AG08395 (cell line): ENCODE measurements at places on chromosomes 7 and 10.

- DNase-seq, result no peak
Measured at GRCh38 chr7:35556515-35557471, 138.1 kb downstream of the HERPUD2 start.

GRCh38 chr10:7667262-7668141 is 736 bp upstream of the ITIH5 start:
- no peak for DNase-seq

- no peak for DNase-seq
Measured at GRCh38 chr7:128071376-128071775, 40.1 kb upstream of the LRRC4 start.

DNA sequence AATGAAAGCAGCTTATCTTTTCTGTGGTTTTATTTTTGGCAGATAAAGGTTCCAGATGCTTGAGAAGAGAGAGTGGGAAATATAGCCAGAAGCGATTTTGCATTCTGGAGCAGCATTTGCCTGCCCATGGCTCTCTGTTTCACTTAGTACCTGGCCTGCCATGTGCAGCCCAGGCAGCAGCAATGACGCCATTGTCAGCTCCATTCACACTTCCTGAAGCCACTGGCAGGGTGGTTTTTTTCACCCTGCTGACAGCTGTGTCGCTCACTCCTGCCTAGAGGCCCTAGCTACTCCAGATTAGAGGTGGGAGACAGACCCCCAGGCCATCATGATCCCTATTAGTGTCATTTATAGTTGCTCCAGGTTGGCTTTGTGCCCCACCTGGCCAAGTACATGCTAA is 30.1 kb upstream of the NEUROD6 start:
- no peak for DNase-seq

DNA sequence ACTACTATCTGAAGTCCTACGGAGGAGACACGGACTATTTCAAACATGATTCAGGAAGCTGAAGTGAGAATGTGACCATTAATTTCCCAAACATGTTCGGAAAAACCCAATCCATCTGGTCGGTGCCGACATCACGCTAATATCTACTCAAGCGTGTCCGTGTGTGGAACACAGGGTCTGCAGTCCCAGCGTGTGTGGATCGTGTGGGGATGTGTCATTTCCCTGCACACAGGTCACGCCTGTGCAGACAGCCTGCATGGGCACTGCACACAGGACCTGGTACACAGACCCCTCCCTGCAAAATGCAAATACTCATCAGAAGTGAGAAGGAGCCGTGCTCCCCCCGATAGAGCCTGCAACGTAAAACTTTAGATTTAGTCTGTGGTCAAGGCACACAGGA is 57.8 kb downstream of the CARD11 start:
- DNase-seq, result no peak

- no peak for DNase-seq
Measured at GRCh38 chr7:150337179-150337578, 4.2 kb downstream of the RARRES2 start.

- no peak for DNase-seq
Measured at GRCh38 chr10:35442592-35442991, 106.3 kb downstream of the CCNY start.

- DNase-seq, result no peak
Measured at GRCh38 chr7:100477871-100478267, 1.1 kb downstream of the TSC22D4 start.

DNA sequence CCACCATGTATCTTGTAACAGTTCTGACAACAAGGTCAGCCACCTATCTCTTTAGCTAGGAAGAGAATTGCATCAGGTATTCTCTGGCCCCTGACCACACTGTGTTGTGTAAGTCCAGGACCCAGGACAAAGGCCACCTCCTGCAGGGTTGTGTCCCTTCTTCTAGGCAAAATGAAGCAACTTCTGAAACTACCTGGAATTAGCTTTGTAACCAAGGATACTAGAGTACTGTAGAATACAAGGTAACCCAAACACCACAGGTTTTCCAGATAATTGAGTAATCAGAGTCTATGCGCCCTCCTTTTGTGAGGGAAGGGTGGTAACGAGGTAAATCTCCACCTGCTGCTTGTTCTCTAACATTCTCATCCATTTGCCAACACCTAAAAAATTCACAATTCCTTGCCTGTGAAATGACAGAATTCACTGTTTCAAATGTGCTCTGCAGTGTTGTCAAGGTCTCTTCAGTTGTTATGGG is 51.7 kb downstream of the SGMS1 start:
- DNase-seq, result no peak

DNA sequence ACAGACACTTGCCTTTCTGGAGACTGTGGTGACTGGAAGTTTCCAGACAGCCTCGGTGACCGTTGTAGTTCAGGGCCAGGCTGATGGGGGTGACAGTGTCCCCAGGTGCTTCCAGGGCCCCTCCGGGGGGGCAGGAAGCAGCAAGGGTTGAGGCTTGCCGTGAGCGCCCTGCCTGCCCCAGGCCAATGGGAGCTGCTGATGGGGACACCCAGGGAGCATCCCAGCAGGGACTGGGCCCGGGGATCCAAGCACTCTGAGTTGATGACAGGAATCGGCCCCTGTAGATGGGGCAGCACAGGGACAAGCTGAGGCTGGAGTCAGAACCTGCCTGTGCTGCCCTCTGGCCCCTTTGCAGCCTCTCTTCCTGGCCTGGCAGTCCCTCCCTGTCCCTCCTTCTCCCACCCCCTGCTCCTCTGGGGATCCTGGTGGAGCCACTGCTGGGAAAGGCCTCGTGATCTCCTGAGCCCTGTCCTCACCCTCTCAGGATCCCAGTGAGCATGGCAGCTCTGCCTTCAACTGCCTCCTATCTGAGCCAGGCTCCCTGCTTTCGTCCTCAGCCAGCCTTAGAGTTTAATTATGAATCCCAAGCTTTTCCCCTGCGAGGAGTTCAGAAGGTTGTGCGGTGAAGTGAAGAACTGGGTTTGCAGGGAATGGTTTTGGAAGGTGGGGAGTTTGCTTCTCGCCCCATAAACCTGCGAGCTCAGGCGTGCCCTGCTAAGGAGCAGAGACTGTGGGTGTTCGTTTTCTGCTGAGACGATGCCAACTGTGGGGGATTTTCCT is 84.7 kb downstream of the ADCY1 start:
- DNase-seq, result no peak

- DNase-seq, result no peak
Measured at GRCh38 chr7:11341285-11341944, 367.7 kb downstream of the PHF14 start.

DNA sequence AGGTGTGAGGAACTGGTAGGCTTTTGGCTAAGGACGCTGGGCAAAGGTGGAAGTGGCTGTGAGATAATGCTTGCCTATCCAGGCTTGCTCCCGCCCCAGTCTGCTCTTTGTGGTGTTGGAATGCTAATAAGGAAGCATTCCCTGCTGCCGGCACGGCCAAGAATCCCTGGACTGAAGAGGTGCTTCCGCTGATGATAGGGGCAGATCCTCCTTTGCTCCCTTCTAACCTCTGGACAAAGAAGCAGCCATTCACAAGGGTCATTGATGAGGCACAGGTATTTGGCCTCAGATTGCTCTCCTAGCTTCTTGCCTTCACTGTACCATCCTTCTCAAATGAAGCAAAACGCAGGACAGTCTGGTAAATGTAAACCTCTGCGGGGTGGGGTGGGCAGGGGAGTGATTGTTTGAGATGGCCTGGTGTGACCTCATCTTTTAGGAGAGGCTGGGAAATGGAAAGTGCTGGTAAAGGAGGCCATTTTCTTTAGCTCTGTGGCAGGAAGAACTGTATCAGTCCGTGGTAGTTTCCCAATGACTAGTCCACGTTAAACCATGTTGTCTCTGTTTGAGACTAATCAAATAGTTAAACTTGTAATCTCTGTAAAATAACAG is 1.7 kb downstream of the PGAM1 start:
- no peak for DNase-seq

GRCh38 chr10:102281102-102281487 is 35.8 kb downstream of the GBF1 start:
- DNase-seq, result no peak

- peak; percentile 39 for DNase-seq
Measured at GRCh38 chr10:15321431-15322341, 49.4 kb downstream of the FAM171A1 start.

DNA sequence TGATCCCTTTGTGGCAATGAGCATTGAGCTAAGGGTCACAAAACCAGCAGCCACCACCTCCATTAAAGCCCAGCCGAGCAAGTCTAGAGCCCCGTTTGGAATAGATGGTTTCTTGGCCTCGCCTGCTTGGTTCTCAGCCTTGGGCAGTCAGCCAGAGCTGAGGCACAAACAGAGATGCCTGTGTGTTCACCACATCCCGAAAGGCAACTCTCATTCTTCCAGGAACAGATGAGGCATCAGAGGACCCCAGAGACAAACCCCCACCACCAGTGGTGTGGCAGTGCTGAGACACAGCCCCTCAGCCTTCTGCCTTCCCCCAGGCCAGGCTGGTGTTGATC is 203.3 kb upstream of the ZMIZ1 start:
- DNase-seq, result no peak

DNA sequence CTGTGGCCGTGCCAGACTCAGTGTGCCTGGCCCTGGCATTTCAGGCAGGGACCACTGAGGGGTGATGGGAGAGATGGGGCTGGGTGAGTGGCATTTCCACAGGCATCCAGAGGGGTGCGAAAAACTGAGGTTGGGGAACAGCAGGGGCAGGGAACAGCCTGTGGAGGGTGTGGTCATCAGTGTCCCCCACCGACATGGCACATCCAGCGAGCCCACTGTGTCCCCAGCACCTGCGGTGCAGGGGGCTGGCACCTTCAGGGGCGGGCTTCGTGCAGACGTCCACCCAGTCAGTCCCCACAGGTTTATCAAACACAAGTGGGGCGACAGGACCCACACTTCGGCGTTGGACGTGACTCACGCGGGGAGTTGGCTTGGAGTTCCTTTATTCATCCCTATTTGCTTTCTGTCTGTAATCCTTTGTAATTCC is 14.8 kb downstream of the CUX1 start:
- DNase-seq, result no peak

DNA sequence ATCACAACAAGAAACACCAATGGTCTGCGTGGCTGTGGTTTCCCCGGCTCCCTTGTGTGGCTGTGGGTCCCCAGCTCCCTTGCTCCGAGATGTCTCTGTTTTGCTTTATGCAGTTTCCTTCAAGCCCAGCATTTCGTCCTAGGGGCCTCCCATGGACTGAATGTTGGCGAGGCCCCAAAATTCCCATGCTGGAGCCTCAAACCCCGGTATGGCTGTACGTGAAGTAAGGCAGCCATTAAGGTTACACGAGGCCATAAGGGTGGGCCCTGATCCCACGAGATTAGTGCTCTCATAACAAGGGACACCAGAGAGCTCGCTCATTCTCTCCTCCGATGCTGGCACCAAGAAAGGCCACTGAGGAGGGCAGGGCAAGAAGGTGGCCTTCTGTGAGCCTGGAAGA is 44.6 kb downstream of the INSIG1 start:
- DNase-seq, result no peak

DNA sequence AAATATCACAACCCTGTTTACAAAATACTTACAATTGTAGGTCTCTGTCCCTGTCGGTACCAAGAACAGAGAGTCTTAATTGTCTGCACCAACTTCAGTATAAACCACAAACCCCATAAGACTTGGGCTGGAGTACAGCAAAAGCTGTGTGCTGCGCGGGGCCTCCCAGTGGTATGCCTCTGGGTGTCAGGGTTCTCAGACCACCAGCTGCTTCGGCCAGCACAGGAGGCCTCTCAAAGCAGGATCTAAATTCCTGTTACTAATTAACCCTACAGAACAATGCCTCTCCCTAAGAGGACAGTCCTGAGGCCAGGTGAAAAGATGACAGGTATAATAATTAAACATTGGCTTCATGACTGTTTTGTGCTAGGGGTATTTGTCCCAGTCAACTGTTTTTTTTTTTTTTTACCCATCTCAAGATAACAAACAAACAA is 957 bp upstream of the SVIL start:
- DNase-seq, result no peak

- DNase-seq, result no peak
Measured at GRCh38 chr7:17854261-17855047, 85.8 kb downstream of the SNX13 start.

GRCh38 chr7:2805213-2805944 is 38.7 kb downstream of the GNA12 start:
- DNase-seq, result no peak

GRCh38 chr7:23346316-23346715 is 47.2 kb downstream of the MALSU1 start:
- DNase-seq, result no peak

DNA sequence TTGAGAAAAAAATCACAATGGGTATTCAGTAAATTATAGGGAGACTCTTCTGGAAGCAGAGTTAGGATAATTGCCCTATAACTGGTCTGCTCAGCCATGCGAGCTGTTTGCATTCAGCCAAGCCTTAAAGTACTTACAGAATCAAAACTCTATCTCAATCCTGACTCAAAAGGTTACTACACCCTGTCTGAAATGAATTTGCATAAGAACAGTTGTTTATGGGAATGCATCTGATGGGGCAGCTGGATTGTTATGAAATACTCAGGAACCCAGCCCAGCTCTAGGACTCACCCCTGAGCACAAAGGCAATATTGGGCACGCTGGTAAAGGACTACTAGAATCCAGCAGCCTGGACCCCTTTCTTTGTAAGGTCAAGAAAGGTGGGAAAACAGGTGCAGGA is 38.8 kb downstream of the AKR1B15 start:
- no peak for DNase-seq

GRCh38 chr10:83199374-83199773 is 939.9 kb upstream of the GHITM start:
- no peak for DNase-seq

DNA sequence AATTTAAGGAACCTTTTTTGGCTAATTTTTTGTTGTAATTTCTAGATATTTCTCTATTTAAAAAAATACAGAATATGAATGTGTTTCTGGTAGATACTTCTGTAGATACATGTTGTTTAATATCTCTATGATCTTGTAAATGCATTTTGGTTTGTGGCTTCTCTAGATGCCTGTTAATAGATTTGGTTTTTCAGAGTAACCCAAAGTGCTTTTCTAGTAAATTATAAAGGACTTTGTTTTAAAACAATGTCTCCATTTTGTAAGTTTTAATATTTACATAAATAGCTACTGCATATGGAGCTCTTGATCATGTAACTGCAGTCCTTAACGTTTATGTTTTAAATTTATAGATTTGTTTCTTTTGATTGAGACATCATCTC is 88.5 kb downstream of the MDFIC start:
- DNase-seq, result no peak

- no peak for DNase-seq
Measured at GRCh38 chr10:69268761-69269416, 9.4 kb upstream of the HK1 start.

GRCh38 chr10:62424026-62424425 is 49.9 kb downstream of the ZNF365 start:
- DNase-seq, result no peak

DNA sequence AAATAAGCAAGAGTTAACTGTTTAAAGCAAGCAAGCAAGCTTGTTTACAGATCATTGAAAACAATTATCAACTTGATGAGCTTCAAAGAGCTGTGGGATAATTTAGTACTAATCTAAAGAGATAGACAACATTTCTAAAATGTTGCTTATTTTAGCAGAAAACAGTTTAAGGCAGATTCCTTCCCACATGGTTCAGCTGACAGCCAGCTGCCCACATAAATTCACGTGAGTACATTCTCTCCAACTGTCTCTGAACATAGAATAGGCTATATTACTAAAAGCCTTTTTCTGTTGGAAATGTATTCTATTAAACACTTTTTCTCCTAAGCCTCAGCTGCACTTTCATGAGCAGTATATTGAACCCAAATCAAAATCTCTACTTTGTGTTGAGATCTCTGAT is 174.1 kb downstream of the LRRN3 start:
- DNase-seq, result no peak
